Psoas muscle (tissue), 8 donors: ENCODE measurements at places on chromosomes 11 and 22. TPM values are rescaled to one million over a fixed set of nuclear protein-coding genes. Genes with fewer than 3 reads are reported as not detected.

Gene CD3D
- total RNA-seq, result 0.81 TPM

DNA sequence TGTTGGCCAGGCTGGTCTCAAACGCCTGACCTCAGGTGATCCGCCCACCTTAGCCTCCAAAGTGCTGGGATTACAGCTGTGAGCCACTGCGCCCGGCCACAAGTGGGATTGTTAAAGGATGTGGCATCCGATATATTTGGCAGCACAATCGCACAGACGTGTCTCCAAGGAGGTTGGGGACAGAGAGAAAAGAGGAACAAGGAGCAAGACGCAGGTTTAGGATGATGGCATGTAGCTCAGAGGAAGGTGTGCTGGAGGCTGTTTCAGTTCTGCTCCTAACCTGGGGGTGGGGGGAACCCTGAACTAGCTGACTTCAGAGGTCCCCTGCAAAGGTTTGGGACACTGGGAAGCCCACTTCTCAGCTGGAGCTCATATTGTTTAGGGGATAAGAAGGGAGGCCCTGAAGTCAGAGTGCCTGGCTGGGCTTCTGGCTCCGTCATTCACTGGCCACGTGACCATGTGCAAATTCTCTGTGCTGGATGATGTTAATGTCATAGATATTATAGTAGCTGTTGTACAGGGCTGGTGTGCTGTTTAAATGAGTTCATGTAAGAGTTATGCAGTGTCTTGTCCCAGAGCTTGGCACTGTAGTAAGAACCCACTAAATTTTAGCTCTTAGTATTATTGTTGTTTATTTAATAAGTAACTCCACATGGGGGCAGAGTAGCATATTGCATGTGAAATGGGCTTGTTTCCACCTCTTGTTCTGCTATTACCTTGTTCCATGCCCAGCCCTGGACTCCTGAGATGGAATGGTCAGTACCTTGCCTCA is 129.7 kb downstream of the ST3GAL4 start:
- no peak for DNase-seq

DNA sequence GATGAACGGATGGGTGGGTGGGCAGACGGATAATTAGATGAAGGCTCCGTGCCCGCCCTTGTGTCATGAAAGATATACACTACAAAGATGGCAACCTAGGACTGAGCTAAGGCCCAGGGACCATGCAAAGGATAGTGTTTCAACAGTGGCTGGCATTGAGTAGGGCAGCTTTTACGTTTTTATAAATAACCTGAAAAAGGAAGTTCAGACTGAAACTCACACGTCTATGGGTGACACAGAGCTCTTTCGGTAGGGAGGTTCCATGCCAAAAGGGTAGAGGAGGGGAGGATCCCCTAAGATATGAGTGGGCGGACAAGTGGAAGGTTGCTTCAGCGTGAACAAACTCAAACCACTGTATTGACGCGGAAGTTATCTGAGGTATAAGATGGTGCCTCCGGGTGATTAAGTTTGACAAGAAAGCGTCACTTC is 90.5 kb downstream of the UBASH3B start:
- DNase-seq, result no peak

- DNase-seq, result no peak
Observed at GRCh38 chr11:120883404-120884080, 140.4 kb upstream of the TBCEL start.

DNA sequence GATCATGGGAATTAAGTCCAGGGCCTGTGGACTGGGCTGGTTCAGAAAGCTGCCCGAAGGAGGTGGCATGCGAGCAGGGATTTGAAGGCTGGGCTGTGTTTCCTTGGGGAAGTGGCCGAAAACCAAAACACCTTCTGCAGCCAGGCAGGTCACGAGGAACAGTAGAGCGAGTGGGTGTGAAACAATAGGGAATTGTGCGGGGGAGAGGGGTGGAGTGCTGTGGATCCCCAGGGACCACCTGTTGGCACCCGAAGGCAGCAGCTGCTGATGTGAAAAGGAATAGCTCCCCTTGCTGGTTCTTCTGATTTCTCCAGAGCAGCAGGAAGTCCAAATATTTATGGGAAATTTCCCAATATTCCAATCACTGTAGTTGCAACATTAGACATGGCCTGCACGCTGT is 24.6 kb downstream of the TP53I11 start:
- DNase-seq, result no peak
